ENCODE measurements at places on chromosomes 7 and 10.

- DNase-seq, result no peak
Observed at GRCh38 chr10:9734218-9734617, 1283.5 kb upstream of the CELF2 start.

DNA sequence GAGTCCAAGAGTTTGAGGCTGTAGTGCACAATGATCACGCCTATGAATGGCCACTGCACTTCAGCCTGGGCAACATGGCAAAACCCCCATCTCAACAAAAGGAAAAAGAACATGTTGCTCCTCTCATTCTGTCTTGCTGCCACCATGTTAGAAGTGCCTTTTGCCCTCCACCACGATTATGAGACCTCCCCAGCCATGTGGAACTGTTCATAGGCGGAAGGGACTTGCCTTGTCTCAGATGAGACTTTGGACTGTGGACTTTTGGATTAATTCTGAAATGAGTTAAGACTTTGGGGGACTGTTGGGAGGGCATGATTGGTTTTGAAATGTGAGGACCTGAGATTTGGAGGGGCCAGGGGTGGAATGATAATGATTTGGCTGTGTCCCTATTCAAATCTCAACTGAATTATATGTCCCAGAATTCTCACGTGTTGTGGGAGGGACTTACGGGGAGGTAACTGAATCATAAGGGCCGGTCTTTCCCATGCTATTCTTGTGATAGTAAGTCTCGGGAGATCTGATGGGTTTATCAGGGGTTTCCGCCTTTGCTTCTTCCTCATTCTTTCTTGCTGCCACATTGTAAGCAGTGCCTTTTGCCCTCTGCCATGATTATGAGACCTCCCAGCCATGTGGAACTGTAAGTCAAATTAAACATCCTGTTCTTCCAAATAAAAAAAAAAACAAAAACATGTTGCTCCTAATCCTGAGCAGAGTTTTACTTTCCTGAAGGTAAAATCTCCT is 22.3 kb downstream of the DLG5 start:
- DNase-seq, result no peak

- no peak for DNase-seq
Observed at GRCh38 chr7:80895056-80895455, 23.8 kb downstream of the SEMA3C start.

- no peak for DNase-seq
Observed at GRCh38 chr10:88507826-88508453, 75.2 kb downstream of the RNLS start.

DNA sequence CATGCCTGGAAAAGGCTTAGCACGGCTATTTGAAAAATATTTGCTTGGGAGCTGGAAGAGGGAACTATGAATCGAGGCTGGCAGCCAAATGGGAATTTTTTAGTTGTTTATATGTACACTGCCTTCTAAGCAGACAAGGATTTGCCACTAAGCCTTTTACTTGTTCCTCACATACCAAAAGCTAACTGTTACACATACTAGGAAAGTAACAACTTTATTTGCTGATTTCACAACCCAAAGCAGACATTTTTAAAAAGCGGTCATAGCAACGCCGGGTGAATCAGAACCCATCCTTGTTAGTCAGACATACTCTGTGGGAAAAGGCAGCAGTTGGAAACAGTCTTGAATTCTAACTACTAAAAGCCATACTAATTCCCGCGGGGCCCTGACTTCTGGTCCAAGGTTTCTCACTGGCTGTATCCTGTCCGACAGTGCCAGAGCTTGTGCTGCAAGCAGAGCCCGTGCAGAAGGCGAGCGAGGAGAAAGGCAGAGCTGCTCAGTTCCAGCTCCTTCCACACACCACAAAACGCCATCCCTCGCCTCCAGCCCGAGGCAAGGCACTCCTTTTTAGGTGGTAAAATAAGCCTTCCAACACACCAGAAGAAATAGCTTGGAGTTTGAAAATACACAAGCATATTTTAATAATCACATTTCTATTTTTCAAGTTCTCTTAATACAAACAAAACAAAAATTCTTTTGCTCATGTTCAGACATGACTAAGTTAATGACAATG is 89.2 kb downstream of the RNF216 start:
- no peak for DNase-seq

GRCh38 chr7:22726345-22726906 is 574 bp upstream of the IL6 start:
- no peak for DNase-seq

GRCh38 chr7:152411389-152411788 is 24.4 kb downstream of the KMT2C start:
- DNase-seq, result no peak

DNA sequence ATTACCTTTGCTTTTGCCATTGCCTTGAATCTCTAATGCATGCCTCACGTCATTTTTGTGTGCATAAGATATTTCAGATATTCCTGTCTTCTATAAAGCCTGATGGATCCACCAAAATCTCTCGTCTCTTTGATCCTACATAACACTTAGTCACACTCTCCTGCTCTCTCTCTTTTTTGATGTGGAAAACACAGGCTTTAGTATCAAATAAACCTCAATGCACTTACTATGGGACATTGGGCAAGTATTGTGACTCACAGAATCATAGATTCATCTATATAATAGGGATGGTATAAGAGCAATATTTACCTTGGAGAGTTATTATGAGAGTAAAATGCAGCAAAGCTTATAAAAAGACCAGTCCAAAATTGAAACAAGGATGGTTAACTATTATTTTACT is 39.1 kb downstream of the DKK1 start:
- no peak for DNase-seq

- DNase-seq, result no peak
Observed at GRCh38 chr10:43846187-43846680, 197.6 kb upstream of the ZNF32 start.

GRCh38 chr10:103736763-103737162 is 118.6 kb downstream of the SH3PXD2A start:
- DNase-seq, result no peak

DNA sequence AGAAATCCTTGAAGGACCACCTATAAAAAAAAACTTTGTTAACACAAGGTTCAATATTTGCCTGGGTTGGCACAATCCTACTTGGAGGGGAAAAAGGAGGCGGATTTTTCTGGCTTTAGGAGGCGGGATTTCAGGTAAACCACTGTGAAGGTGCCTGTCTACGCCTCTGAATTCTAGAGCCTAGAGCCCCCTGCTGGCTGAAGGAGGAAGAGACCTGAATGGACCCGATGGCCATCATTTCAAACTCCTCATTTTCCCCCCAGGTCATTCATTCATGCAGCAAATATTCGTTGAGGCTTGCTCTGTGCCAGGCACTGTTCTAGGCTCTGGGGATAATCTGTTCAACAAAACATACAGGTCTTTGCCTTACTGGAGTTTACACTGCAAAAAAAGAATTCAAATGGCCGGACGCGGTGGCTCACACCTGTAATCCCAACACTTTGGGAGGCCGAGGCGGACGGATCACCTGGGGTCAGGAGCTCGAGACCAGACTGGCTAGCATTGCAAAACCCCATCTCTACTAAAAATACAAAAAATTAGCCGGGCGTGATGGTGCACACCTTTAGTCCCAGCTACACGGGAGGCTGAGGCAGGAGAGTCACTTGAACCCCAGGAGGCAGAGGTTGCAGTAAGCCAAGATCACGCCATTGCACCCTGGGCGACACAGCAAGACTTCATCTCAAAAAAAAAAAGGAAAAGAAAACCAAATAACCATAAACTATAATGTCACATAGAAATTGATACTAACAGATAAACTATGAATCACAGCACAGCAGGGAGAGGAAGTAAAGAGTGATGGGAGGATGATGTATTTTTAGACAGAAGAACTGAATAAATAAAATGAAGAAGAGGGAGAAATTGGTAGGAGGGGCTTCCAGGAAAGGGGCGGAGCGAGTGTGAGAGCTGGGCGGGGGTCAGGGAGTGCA is 90.1 kb upstream of the NFE2L3 start:
- no peak for DNase-seq
